ENCODE measurements at places on chromosomes 16 and 17.
A peak's percentile ranks its signal among the peaks of the same experiment; 100 is the strongest.

- DNase-seq, result no peak
These were observed 331.2 kb downstream of the FOXL1 start for GRCh38 chr16:86909359-86910160.

- DNase-seq, result no peak
These were observed 78.2 kb upstream of the TMEM97 start for GRCh38 chr17:28240688-28241340.

DNA sequence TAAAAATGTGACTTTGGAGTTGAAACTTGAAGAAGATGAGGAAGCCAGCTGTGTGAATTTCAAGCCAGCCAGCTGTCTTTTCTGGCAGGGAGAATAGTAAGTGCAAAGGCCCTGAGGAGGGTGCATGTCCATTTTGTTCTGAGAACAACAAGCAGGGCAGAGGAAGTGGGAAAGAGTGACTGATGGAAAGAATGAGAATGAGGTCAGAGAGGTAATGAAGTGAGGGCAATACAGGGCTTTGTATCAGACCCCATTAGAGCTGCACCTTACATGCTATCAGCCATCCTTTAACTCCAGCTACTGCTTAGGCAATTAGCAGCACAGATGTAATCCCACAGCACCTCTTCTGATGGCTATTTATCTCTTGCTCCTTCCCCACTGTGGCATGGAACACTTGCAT lies 34.2 kb upstream of the ABCA5 start:
- no peak for DNase-seq

- DNase-seq, result no peak
These were observed 188.2 kb downstream of the HS3ST3B1 start for GRCh38 chr17:14488958-14489550.

GRCh38 chr16:1333149-1333812 lies at the start of gene BAIAP3:
TSS of gene BAIAP3 (plus strand) at chr16:1333645. CDS start at chr16:1338550, 4,905 bp downstream.
- no peak for DNase-seq

DNA sequence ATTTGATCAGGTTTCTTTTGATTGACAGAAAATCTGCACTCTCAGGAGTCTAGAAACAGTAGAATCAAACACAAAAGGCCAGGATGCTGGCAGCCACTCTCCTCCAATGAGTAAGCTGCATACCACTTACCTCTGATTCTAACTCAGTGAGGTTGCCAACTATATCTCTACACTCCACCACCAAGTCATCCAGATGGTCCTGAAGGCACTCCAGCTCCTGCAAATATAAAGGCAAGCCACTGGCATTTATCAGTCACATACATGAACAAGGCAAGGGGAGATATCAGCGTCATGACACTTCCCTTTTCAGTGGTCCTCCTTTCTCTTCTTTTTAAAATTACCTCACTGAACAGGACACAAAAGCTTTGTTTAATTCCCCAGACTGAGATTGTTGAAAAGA lies 53.1 kb upstream of the CLEC18B start:
- no peak for DNase-seq

DNA sequence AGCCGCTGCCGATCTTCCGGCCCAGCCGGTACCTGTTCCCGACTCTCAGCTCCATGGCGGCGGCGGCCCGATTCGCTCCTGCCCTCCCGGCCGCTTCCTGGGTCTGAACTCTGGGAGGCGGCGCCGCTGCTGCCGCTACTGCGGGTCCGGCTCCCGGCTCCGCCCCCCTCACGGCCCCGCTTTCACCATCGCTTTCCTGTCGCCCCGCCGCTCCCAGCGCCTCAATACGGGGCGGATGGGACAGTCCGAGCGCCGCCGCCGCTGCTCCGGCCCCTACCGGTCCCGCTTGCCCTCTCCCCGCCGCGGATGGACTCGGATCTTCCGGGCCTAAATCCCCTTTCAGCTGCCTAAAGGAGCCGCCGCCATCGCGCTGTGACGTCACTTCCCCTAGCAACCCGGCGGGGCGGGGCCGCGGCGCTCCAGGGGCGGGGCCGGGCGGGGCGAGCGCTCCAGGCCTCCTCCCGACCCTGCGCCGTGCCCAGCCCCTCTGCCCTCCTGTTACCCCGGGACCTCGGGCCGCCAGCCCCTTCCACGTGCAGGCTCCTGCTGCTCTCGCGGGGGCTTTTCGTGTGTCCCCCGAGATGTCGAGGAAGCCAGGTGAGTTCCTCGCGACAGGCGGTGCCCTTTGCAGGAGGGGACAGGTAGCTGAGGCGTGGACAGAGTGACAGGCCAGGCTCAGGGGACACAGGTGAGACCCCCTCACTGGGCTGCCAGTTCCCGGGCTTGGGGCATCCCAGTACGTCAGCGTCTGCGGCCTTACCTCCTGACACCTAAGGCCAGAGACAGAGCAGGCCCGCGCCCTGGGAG lies at the start of gene CSNK1D:
TSS of gene CSNK1D (minus strand) at position 374 of the 807 bp plus-strand sequence. CDS start at position 55, 319 bp downstream.
- DNase-seq, result peak; percentile 85

GRCh38 chr17:10318535-10318934 lies 54.3 kb downstream of the MYH13 start:
- no peak for DNase-seq

- DNase-seq, result no peak
These were observed 20.4 kb downstream of the CYLD start for GRCh38 chr16:50762241-50762640.

GRCh38 chr16:49340466-49340865 lies 33.1 kb upstream of the C16orf78 start:
- no peak for DNase-seq

- no peak for DNase-seq
These were observed 6.7 kb upstream of the TOB1 start for GRCh38 chr17:50872710-50873424.

DNA sequence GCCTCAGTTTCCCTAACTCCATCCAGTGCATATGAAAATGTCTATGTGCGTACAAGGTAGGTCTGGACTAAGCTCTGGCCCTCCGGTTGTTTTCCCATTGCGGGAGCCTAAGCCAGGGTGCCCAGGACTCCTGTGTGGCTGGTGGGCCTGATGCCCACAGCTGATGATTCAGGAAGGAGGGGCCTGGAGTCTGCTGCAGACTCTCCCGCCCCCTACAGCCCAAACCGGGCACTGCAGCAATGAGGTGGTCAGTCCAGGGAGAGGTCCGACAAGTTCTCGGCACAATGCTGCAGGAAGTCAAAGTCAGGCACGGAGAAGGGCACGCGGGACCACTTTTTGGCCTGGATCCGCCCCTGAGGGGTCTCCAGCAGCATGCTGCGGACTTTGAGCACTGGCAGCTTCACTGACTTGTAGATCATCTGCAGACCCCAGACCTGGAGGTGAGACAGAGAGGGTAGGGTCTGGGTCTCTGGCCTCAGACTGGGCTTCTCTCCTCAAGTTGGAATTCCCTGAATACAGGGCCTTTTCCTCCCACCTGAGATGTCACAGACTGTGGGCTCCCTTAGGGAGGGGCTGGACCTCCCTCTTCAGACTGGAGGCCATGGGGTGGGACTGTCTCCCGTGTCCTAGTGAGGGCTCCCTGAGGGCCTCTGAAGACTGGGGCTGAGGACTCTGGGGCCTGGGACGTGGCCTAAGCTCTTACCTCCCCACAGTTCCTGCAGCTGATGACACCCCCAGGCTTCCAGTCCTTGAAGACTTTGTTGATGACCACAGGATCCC lies 3.4 kb upstream of the ZNF385C start:
- peak; percentile 86 for DNase-seq

GRCh38 chr17:78107457-78107856 lies 21.1 kb downstream of the TMC6 start:
- DNase-seq, result no peak

- DNase-seq, result no peak
These were observed 12.2 kb upstream of the HS3ST4 start for GRCh38 chr16:25679511-25679910.

GRCh38 chr17:79476074-79476652 lies 134.7 kb downstream of the RBFOX3 start:
- no peak for DNase-seq

- DNase-seq, result no peak
These were observed 21.0 kb upstream of the PITPNA start for GRCh38 chr17:1583556-1583955.

- no peak for DNase-seq
These were observed 27.0 kb upstream of the RPTOR start for GRCh38 chr17:80517641-80518040.

GRCh38 chr17:79968116-79968515 lies 67.6 kb downstream of the TBC1D16 start:
- no peak for DNase-seq

- no peak for DNase-seq
These were observed 800 bp downstream of the COX4I1 start for GRCh38 chr16:85800321-85800669.

GRCh38 chr16:70803319-70803718 lies 2.4 kb upstream of the VAC14 start:
- no peak for DNase-seq

DNA sequence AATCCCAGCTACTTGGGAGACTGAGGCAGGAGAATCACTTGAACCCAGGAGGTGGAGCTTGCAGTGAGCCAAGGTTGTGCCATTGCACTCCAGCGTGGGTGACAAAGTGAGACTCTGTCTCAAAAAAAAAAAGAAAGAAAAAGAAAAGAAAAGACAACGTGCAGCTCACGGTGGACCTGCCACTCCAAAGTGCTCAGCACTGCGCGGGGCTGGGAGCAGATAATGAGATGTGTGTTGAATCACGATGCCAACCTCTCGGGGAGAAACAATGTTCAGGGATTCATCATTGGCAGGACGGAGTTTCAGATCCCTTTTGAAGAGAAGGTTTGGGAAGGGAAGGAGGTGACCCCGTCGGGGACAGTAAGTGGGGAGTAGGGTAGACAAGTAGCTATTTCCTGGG lies 19.2 kb downstream of the WFDC1 start:
- no peak for DNase-seq

DNA sequence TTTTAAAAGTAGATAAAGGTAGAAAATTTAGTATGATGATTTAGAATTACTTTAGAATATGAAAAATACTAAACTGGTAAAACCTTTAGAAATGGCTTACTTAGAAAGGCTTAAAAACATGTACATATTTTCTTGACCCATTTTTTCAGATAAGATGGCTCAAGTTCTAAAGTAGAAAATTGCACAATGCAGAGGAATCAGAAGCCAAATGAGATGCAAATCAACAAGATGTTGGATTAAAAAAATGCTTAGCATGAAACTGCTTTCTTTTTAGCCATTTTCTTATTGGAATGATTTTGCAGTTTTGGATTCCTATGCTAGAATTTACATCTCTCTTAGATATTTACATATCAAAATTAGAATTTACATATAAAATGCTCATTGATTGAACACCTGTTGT lies 1.5 kb upstream of the KRTAP3-1 start:
- no peak for DNase-seq

GRCh38 chr16:381012-381788 lies 578 bp downstream of the PGAP6 start:
- DNase-seq, result no peak

- no peak for DNase-seq
These were observed 408.7 kb upstream of the TNRC6C start for GRCh38 chr17:77549726-77550366.

DNA sequence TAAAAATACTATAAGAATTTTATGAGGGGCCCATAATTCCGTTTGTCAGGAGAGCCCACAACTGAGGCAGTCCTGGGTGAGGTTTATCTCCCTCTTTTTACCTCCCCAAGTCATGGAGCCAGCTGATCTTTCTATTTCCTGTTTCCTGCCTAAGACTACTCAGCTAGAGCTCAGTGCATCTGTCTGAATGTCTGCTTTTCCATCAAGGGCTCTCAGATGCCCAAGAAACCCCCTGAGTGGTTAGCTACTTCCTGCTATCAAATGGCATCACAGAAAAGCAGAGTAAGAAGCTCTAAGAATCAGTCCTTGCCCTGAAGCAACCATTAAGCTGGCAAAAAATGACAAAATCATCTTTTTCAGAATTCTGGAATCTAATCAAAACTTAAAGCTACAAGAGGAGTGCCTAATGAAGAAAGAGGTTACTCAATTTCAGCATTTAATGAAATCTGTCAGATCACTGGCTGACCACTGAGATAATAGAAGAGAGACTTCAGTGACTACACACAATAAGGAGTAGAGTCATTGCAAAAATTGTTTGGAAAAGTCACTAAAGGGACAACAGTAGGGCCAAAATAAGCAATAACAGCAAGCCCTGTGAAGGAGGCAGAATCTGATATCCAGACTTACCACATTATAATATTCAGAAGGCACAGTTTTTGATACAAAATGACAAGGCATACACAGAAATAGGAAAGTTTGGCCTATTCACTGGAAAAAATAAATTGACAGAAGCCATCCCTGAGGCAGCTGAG lies 150.1 kb downstream of the CYB561 start:
- DNase-seq, result no peak

GRCh38 chr16:15571557-15571956 lies 71.4 kb downstream of the MARF1 start:
- DNase-seq, result no peak

- DNase-seq, result no peak
These were observed 159.8 kb upstream of the NOL11 start for GRCh38 chr17:67557921-67558320.

DNA sequence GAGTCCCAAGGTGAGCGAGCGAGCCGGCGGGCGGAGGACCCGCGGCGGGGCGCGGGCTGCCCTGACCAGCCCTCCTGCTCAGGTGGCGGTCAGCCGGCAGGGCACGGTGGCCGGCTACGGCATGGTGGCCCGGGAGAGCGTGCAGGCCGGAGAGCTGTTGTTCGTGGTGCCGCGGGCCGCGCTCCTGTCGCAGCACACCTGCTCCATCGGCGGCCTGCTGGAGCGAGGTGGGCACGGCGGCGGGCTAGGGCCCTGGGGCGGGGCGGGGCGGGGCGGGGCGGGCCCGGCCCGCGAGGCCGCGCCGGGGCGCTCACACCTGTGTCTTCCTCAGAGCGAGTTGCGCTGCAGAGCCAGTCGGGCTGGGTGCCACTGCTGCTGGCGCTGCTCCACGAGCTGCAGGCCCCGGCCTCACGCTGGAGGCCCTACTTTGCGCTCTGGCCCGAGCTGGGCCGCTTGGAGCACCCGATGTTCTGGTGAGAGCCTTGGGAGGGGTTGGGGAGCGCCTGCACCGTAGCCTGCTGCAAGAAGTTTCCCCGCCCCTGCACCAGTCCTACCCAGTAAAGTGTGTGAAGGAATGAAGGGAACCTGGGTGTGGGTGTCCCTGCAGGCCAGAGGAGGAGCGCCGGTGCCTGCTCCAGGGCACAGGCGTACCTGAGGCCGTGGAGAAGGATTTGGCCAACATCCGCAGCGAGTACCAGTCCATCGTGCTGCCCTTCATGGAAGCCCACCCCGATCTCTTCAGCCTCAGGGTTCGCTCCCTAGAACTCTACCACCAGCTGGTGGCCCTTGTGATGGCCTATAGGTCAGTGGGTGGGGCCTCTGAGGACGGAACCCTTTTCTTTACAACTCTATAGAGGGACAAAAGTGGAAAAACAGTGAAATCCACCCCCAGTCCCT lies 802 bp downstream of the SETD6 start:
- DNase-seq, result no peak

DNA sequence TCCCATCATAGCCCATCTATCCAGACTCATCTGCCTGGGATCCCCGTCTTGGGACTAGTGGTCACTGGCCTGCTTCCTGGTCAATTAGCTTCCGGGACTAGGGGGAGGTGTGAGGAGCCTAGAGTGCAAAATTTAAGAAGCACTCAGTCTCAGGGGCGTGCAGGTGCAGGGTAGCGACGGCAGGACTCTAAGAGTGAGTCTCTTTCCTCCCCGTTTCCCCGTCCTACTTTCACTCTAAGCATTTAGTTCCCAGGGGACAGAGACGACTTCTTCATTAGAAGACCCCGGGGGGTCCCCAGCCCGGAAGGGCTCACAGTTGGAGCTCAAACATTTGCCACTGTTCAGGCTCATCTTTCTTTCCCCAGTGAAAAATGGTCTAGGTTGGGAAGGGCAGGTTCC lies 677 bp upstream of the ZNHIT3 start:
- DNase-seq, result no peak
